Activated T-helper 1 cell treated with anti-CD3 and anti-CD28 coated beads, Interleukin-2, amount 50 U/mL, for 16 hours (primary cell): ENCODE measurements at places on chromosomes 4 and X.

DNA sequence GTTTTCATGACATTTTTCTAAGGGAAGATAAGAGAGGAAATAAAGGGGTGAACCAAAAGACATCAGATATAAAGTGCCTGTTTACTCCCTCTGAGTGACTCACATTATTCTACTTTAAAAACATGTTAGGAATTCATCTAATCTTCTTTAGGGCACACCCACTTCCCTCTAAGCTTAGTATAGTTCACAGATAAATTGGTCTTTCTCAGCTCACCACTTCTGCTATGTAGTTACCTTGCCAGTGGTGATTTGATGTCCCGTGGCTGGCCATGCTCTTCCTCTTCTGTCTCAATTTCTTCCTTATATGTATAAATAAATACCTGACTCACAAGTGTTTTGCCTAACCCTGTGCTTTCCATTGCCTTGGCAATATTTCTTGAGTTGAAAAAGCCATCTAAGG, 96.8 kb downstream of the PDLIM5 start:
- no peak for DNase-seq

DNA sequence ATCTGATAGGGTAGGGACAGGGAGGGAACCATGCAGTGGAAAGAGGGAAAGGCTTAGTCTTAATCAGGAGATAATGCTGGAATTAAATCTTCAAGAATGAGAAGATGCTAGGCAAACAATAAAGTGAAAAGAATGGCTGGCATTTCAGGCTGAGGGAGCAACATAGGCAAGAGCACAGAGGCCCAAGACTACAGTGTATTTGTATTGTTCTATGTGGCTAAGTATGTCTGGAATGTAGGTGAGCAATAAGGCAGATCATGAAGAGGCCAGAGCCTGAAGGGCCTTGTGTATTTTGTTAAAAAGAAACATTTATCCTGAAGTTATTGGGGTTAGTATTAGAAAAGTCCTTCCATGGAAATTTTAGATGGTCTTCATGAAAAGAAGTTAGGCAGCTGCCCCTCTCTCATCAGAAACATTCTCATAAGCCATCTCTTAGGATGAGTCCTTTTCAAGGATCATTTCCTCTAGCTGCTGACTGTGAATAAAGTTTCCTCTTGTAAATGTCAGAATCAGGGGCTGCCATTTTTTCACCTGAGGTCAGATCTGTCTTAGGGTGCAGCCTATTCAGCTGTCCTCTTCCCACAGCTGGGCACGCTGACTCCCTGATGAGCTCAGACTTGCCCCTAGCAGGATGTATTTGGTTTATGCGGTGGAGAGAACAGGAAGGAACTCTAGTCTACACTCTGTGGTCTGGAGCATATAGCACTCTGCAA, 46.3 kb downstream of the ATP10D start:
- DNase-seq = peak; percentile 8

DNA sequence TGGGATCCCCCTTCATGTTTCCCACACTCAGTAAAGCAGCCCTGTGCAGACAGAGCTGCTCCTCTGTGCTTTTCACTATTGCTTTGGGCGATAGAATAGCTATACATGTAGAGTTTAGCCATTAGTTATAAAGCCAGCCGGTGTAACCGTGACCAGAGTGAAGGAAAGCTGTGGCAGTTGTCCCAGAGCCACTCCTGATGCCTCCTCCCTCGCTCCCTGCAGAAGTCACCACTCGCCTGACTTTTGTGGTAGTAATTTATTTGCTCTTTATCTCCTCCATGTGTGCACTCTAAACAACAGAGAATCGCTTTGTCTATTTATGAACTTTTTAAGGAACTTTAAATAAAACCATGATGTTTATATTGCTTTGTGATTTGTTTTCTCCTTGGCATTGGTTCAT, 41.8 kb upstream of the WWC2 start:
- DNase-seq = no peak

DNA sequence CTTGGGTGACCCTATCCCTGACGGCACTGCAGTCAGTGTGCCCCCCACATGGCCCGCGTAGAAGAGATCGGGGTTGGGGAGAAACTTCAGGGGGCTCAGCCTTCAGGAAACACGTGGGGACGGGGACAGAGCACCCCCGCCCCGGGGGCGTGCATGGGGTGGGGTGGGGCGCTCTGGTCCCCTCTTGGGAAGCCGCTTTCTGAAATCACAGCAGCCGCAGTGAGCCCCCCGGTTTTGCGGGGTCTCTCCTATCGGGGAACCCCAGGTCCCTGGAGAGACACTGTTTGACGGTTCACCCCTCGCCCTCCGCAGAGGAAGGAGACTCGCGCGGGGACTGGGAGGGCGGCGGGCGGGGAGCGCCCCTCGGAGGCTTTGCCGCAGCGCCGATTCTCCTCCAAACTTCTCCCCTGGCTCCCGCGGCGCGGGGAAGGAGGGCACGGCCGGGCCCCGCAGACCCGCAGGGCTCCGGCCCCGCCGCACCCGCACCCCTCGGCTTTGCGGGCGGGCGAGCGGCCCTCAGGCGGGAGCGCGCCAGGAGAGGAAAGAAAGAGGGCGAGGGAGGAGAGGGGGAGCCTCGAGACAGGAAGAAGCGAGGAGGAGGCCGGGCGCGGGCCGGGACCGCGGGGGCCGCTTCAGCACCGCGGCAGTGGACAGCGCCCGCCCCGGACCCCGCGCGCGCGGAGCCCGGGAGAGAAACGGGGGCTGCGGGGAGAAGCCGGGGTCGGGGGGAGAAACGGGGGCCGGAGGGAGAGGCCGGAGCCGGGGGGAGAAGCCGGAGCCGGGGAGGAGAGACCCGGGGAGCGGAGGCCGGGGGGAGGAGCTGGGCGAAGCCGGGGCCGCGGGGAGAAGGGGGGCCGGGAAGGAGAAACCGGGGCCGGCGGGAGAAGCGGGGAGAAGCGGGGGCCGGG, 612 bp downstream of the CPLX1 start:
- no peak for DNase-seq

DNA sequence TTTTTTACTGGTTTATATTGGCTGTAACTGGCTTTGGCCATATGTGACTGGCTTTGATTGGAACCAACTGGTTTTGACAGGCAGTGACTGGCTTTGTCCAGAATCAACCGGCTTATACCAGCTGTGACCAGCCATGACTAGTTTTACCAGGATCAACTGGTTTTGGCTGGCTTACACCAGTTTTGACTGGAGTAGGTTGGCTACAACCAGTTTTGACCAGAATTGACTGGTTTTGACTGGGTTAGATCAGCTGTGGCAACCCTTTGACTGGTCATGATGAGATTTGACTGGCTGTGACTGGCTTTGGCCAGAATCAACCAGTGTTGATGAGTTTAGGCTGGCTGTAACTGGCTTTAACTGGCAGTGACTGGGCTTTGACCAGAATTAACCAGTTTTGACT, 169.2 kb upstream of the AMOT start:
- DNase-seq = no peak

- DNase-seq = no peak
These were observed 49.7 kb downstream of the OTC start for GRCh38 chrX:38402118-38402517.

- DNase-seq = no peak
These were observed 65.5 kb downstream of the F9 start for GRCh38 chrX:139596068-139596467.

GRCh38 chr4:182827166-182827565, 90.0 kb downstream of the DCTD start:
- no peak for DNase-seq

GRCh38 chr4:4325321-4325720, 35.3 kb downstream of the ZBTB49 start:
- no peak for DNase-seq

DNA sequence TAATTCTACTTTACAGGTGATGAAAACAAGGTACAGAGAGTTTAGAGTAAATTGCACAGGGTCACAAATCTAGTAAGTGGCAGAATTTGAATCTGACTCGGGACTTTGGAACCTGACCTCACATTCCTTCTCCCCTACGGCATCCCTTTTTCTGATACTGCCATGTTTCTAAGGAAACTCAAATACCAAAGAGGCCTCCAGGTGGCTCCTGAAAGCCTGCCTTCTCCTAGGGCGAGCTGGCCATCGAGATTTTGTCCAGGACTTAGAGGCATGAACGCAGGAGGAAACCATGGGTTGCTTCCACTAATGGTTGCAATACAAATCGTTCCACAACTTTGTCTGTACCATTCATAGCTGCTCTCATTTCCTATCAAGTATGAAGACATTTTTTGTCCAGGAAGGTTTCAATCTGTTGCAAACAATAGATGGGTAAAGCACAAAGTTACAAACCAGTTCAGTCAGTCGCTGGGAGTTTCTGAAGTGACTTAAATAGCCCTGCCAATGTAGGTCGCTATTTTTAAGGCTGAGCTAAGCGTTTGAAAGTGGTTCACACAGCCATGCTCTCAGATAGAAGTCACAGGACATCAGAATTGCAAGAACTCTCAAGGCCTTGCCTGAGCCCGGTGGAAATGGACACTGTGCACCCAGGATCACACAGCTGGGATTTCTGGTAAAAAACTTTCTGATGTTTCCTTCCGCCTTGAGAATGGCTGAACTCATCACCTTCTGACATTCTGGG, 296.6 kb upstream of the PRPS2 start:
- no peak for DNase-seq

- no peak for DNase-seq
These were observed 120.6 kb downstream of the ZNF827 start for GRCh38 chr4:145818011-145818410.

DNA sequence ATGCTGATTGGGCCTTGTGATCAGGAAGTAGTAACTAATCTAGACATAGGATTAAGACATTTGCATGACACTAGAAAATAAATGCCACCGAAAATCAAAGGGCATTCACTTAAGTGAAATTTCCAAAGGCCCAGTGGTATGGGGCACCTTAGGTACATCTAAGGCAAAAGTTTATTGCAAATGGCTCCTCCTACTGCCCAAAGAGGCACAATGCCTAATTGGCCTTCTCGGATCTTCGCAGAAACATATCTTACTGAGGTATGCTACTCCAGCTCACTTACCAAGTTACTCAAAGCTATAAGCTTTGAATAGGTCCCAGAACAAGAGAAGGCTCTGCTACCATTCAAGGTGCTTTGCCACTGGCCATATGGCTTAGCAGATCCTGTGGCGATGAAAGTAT, 174.8 kb upstream of the CXCL13 start:
- DNase-seq = no peak

- DNase-seq = no peak
These were observed 23.0 kb downstream of the ZNF721 start for GRCh38 chr4:475962-476361.

GRCh38 chr4:73001885-73002284, 67.6 kb downstream of the COX18 start:
- no peak for DNase-seq

DNA sequence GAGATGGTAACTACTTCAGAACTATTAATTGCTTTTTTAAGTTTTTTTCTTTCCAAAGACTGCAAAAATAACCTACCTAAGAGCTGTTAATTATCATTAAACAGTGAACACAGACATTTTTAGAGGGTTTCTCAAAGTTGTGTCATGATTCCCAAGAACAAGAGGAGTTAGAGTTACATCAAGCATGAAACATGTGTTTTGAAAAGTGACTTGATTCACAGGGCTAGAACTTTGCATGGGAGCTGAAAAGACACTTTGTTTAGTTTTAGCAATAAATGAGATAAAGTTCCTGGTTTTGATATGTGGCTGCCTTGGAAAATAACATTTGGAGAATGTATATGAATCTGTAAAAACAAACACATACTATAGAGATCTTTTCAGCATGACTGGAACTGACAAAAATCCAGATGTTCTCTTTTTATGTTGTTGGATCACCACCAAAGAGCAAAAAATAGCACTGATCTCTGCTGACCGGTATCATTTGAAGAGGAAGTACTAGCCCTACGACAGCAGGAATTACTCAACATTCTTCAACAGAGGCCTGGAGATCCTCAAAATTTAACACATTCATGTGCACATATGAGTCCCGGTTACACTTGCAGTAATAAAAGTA, 173.0 kb upstream of the PCDH18 start:
- no peak for DNase-seq

- no peak for DNase-seq
These were observed 1230.3 kb upstream of the AGA start for GRCh38 chr4:178672512-178672911.

- no peak for DNase-seq
These were observed 6.3 kb downstream of the SFRP2 start for GRCh38 chr4:153782581-153782980.

DNA sequence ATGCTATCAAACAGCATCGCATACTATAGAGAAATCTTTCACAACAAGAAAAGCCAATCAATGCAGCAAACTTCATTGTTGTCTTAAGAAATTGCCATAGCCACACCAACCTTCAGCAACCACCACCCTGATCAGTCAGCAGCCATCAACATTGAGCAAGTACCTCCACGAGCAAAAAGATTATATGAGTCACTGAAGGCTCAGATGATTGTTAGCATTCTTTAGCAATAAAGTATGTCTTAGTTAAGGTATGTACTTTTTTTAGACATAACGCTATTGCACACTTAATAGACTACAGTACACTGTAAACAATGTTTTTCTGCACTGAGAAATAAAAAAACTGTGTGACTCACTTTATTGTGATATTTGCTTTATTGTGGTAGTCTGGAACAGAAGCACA, 37.8 kb upstream of the FUNDC1 start:
- DNase-seq = no peak

DNA sequence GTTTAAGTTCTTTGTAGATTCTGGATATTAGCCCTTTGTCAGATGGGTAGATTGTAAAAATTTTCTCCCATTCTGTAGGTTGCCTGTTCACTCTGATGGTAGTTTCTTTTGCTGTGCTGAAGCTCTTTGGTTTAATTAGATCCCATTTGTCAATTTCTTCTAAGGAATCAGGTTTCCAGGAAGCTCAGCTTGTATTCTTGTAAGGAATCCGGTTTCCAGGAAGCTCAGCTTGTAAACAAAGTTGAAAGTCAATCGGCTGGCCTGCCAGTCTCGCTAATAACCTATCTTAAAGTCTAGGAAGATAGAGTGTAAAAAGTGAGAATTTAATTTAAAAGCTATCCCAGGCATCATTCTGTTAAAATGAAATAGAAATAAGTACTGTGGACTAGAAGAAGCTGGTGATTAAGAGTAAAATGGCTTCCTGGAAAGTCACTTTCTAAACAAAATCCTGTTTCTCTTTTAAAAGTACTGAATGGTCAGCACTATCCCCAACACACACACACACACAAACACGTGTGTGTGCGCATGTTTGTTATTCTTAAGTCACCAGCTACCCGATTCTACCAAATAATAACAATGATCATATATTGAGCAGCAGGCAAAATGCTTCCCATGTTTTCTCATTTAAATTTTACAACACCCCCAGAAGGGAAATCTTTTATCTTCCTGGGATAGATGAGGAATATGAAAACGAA, 171.7 kb downstream of the PAPSS1 start:
- no peak for DNase-seq

DNA sequence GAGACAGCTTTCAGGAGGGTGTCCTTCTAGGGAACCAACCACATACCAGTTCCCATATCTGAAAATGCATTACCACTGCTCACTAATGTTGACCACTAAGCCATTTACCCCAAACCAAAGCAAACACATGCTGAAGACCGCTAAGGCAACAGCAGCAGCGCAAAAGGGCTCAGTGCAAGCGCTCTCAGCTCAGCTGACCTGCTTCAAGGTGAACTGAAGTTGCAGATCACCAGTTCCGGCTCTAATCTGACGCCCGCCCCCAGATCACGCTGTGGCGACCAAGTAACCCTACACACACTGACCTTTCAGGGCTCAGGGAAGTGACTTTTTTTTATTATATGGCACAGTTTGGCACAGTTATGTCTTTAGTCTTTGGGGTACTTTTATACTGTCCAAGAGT, 5.8 kb downstream of the MECP2 start:
- no peak for DNase-seq
